ENCODE measurements at places on chromosomes 3 and 15.

DNA sequence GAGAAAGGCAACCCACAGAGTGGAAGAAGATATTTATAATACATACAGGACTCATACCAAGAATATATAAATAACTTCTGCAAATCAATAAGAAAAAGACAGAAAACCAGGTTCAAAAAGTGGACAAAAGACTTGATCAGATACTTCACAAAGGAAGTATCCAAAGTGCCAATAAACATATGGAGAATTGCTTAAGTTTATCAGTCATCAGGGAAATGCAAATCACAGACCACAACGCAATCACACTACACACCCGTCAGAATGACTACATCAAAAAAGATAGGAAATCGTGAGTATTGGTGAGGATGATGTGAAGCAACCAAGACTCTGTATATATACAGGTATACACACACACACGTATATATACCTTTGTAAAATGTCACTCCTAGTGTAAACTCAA is 180.6 kb downstream of the FAM43A start:
- DNase-seq: no peak

GRCh38 chr3:4943549-4943948 is 35.7 kb upstream of the BHLHE40 start:
- no peak for DNase-seq

GRCh38 chr3:84978843-84979242 is 20.1 kb downstream of the CADM2 start:
- DNase-seq: no peak

GRCh38 chr15:68432441-68433064 is 590 bp upstream of the ITGA11 start:
- DNase-seq: no peak

GRCh38 chr15:99433026-99433756 is 132.6 kb upstream of the MEF2A start:
- DNase-seq: no peak

GRCh38 chr3:157543501-157544035 is 40.4 kb upstream of the VEPH1 start:
- DNase-seq: no peak

DNA sequence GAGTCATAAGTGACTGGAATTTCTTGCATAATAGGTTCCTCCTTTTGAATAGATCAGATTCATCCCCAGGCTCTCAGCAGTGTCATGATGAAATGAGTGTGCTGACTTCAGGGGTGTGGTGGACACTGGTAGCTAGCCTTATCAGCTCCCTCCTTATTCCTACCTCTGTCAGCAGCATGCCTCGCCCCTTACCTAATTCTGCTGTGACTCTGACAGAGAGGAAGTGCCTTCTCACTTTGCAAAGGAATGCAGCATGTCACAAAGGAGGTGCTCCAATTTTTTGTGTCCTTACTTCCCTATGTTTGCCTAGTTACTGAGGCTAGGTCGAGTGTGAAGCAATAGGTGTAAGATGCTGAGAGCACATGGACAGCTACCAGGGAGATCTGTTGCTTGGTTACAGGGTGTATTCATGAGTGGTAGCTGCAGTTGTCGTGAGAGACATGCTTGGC is 90.6 kb downstream of the TNFAIP8L3 start:
- no peak for DNase-seq

GRCh38 chr3:67073812-67074211 is 75.7 kb downstream of the KBTBD8 start:
- DNase-seq: no peak

DNA sequence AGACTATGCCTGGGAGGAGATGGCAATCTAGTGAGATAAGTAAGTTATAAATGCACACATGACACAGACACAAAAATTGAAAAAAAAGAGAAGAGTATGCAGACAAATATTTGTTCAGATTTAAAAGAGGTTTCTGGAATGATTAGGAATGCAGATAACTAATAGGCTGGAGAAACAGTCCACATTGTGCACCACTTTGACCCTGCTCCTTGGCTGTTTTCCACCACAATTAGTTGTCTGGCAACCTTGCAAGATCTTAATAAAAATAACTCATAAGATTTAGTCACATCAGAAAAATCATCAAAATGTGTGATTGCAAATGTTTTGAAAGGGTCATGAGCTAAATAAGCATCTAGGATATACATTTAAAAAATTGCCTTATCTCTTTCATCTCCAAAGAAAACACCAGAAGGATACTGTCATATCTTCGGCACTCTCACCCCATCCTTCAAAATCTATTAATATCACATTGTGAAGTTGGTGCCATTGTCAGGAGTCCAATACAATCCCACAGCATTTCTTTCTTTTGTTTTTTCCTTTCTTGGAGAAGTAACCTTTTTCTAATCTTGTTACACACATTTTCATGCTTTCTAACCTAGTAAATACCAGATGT is 153.7 kb upstream of the KCNMB2 start:
- no peak for DNase-seq

DNA sequence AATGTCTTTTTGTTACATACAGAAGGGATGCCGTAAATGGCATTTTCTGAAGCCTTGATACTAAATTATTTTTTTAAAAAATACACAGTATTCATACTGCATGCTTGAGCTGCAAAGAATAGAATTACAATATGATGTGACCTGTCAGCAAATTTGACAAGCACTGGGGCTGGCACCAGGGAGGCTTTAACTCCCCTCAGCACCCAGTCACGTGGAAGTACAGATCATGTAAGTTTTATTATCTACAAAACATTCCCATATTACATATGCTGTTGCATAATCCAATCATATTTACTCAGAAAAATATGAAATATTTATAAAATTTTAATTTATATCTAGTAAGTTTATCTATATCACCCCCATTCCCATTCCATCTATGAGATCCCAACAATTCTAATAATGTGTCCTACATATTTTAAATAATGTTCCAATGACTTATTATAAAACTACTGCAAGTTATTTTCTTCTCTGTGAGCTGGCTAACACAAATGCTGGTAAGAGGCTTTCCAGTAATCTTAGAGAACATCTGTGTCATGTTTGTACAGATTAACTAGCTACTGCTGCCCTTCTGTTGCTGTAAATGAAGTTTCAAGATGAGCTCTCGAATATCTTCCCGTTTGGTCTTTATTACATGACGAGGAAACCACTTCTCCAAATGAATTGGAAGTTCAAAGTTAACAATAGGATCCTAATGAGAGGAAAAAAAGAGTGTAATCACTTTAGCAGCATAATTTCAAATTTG is 5.2 kb upstream of the IMPG2 start:
- no peak for DNase-seq

DNA sequence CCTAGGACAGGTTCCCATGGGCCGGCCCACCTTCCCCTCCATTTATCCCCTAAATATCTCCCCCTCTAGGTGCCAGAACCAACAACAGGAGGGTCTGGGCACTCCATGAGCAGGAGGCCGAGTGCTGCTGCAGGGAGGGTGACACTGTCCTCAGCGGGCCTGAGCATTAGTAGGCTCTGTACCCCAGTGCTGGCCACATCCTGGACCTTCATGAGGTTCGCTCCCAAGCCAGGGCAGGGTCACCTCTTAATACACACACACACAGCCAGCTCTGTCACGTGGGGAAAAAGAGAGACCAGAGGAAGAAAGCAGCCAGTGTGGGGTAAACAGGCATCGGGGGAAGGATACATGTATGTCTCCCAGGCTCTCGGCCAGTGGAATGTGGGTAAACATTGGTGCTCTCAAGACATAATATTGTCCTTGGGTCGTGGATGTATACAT is 27.9 kb upstream of the SEMA3F start:
- DNase-seq: no peak

GRCh38 chr15:81106560-81106959 is 27.5 kb upstream of the CFAP161 start:
- peak; percentile 56 for DNase-seq
